ENCODE measurements at places on chromosomes 16 and 17.

- no peak for DNase-seq
Observed at GRCh38 chr17:56898874-56899273, 15.0 kb downstream of the TRIM25 start.

DNA sequence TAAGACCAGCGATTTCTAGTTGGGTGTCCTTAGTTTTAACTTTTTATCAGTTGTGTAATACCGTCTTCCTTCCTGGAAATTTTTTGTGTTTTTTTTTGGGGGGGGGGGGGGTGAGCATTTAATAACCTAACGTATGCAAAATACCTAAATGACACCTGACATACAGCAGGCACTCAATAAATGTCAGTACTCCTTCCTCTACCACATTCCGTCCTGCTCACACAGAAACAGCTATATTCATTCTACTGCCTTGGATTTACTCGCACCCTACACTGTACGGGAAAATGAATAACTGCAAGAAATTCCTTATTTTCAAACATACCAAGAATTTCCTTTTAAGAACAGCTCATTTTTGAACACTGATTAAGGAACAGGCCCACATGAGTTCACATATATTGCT, 5.3 kb downstream of the XYLT1 start:
- no peak for DNase-seq

- DNase-seq: peak; percentile 31
Observed at GRCh38 chr17:48541577-48542113, 3.3 kb downstream of the HOXB2 start.

GRCh38 chr17:77109764-77110359, 30.9 kb upstream of the SEC14L1 start:
- DNase-seq: no peak

DNA sequence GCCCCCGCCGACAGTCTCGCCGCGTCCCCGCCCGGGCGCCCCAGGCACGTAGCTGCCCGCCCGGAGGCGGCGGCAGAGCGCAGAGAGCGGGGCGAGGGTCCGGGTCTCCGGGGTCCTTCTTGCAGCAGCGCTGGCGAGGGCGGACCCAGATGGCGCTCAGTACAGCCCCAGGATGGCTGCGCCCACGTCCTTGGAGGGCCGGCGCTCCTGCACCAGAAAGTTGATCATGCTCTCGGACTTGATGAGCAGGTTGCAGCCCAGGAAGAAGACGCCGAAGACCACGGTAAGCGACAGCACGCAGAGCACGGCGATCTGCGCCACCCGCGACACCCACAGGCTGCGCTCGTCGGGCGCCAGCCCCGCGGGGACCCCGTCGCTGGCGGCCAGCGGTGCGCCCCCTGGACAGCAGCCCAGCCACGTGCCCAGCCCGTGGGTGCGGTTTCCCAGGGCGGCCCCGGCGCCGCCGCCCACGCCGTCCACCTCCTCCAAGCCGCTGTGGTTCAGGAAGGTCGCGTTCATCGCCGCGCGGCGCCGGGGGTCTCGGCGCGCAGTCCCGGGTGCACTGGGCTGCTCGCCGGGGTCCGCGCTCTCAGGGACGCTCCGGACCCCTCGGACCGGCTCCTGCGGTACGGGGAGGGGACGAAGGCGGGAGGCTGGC, 435 bp downstream of the RPRML start:
- DNase-seq: no peak

GRCh38 chr17:47877368-47878034, 18.5 kb upstream of the SP2 start:
- no peak for DNase-seq

DNA sequence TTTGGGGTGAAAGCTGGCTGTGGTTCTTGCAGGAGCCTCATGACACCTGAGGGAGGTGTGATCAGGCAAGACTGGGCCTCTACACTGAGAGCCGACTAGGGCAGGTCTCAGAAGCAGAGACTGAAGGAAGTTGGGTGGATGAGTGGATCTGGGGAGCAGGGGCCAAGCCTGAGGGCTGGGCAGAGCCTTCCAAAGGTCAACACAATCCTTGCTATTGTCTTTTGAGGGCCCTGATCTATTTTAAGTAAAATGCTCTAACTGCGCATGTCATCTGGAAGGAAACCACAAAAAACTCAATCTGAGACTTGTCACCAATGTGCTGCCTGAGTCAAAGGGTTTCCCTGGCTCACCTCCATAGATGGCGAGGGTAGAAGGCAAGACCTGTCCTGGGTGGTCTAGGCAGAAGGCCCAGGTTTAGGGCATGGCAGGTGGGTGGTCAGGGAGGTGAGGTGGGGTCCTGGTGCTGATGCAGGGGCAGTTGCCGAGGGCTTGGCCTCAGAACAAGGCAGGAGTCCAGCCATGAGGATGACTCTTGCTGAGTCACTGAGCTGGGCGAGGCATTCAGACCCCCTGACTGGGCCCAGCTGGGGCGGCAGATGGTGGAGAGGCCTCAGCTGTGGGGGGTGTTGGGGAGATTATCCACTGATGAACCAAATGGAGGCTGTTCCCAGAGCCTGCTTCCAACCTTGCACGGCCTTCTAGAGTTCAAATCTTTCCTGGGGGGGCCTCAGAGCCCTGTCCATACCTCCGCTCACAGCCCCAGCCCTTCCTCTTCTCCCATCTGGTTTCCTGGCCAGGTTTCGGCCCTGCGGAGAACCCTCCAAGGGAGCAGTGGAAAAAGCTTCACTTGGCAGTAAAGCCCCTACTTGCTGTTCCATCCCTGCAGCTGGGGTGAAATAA, 5.1 kb downstream of the MVP start:
- DNase-seq: peak; percentile 86

GRCh38 chr16:87395181-87395842, 3.2 kb downstream of the MAP1LC3B start:
- no peak for DNase-seq

GRCh38 chr17:30495586-30495985, 18.4 kb downstream of the GOSR1 start:
- no peak for DNase-seq

GRCh38 chr16:47382362-47382761, 78.5 kb downstream of the ITFG1 start:
- no peak for DNase-seq
